ENCODE measurements at places on chromosomes 6 and 20.

DNA sequence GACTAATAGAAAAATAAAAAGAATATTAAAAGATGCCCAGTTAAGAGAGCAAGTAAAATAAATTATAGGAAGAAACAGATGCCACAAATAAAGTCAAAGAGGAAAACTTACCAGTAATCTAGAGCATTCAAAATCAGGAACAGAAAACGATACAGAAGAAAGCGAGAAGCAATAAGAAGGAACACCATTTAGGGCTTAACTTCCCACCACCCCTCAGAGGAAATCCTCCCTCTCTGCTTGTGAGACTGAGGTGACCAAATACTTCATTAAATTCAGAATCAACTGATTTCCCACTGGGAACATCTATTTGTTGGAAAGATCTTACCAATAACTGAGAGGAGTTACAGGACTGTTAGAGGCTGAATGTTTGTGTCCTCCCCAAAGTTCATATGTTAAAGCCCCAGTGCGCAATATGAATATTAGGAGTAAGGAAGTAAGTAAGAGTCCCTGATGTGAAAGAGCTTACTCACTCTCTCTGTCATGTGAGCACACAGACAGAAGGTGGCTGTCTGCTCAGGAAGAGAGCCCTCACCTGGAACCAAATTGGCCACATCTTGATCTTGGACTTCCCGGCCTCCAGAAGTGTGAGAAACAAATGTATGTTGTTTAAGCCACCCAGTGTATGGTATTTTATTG, 19.5 kb downstream of the KATNA1 start:
- DNase-seq = no peak

GRCh38 chr6:7550433-7550801, 8.9 kb downstream of the DSP start:
- no peak for DNase-seq

DNA sequence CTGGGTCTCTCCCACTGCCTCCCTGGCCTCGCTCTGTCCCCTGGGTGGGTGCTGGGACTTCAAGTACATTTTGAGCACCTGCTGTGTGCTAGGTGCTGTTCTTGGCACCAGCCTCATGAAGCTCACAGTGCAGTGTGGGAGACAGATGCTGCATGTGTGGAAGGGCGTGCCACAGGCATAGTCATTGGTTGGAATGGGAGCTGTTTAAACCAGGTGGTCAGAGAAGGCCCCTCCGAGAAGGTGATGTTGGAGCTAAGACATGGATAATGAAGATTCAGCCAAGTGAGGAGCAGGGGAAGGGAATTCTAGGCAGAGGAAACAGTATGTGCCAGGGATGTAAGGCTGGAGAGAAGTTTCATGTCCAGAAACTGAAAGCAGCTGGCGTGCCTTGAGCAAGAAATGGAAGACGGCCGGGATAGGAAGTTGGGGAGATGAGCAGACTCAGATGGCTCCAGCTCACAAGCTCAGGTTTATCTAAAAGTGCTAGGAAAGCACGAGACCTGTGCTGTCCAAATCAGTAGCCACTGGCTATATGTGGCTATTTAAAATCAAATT, 9.9 kb downstream of the LPIN3 start:
- no peak for DNase-seq

- no peak for DNase-seq
Measured at GRCh38 chr6:77656999-77657764, 4.3 kb downstream of the MEI4 start.

GRCh38 chr6:85353012-85353411, 96.9 kb upstream of the NT5E start:
- no peak for DNase-seq

DNA sequence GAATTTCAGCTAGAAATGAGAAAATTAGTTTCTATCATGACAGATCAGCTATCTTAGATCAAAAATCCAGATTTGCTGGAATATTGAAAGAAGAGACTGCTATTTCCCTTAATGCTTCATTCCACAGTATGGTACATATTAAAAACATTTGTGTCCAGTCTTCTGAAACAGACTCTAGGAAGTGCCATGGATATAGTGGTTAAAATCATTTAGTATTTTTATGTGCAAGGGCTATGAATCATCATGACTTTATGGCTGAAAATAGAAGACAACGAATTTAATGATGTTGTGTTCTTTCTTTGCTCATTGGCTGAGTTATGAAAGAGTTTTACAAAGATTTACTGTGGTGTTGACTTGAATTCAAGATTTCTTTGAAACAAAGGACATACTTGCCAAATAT, 146.6 kb downstream of the ANKRD60 start:
- no peak for DNase-seq

DNA sequence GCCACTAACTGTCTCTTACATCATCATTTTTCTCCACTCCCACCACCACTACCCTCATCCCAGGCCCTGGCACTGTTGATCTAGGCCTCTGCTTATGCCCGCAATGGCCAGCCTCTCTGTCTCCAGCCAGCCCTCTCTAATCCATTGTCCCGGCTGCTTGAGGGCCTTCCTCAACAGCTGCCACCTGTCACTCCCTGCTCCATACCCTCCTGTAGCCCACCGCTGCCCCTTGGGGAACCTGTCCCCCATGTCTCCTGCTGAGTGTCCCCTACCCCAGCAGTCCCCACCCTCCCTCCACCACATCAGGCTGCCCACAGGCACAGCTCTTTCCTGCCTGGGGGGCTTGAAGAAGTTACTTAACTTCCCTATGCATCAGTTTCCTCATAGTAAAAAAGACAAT, 13.4 kb downstream of the TEAD3 start:
- DNase-seq = no peak

DNA sequence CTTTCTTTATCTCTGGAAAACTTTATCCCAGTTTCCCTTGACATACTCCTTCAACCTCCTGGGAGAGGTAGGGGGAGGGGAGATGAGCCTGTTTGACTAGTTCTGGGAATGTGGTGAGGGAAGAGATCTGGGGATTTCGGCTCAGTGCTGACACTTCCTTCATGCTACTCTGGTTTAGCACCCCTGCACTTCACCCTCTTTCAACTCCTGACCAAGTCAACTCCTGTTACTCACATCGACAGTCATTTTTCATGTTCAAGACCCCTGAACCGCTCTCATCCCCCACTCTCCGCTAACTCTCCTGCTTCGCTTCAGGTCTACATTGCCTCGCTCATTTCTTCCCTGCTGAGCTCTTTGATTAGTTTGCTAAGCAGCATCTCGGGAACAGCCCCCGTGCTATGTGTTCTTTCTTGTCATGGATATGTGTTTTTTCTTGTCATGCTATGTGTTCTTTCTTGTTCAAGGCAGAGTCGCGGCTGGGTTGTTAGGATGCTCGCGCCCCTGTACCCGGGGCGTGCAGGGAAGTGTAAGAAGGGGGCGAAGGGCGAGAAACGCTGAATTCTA, 16.6 kb upstream of the TRIM27 start:
- peak; percentile 64 for DNase-seq

DNA sequence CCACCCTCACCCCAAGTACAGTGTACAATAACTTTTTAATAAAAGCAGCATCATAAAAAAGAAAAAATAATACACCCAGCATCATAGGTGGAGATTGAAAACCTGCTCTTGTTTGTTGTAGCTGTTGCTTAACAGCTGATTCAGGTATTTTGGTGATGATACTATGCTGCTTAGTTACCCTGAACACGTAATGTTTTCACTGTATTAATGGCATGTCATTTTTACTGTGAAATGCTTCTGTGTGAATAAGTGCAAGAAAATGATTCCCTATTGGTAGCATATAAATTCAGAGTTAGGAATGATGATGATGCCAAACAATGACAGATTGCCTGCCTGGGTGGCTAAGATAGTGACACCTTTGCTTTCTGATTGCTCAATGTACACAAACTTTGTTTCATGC, 405.7 kb downstream of the HDGFL1 start:
- DNase-seq = no peak

GRCh38 chr6:127102299-127102698, 16.2 kb upstream of the RSPO3 start:
- no peak for DNase-seq

DNA sequence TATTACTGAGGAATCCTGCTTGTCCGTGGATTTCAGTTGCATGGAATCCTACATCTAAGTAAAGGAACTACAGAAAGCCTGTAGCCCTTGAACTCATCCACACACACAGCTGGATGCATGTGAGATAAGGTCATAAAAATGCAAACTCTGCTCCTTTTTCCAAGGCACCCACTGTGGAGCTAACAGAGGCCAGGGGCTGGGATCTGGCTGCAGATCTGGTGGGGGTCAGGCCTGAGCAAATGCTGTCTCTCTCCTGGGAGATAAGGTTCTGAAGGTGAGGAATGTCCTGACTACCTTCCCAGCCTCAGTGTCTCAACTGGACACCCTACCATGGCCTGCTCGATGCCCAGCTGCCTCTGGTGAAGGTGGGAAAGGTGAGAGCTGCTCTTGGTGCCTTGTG, 321.5 kb downstream of the LRFN2 start:
- no peak for DNase-seq

- no peak for DNase-seq
Measured at GRCh38 chr6:157748839-157749571, 74.0 kb upstream of the SNX9 start.

GRCh38 chr6:43171707-43172103, 636 bp downstream of the SRF start:
- peak; percentile 76 for DNase-seq

GRCh38 chr6:3230256-3230882, 2.9 kb upstream of the TUBB2B start:
- DNase-seq = no peak

DNA sequence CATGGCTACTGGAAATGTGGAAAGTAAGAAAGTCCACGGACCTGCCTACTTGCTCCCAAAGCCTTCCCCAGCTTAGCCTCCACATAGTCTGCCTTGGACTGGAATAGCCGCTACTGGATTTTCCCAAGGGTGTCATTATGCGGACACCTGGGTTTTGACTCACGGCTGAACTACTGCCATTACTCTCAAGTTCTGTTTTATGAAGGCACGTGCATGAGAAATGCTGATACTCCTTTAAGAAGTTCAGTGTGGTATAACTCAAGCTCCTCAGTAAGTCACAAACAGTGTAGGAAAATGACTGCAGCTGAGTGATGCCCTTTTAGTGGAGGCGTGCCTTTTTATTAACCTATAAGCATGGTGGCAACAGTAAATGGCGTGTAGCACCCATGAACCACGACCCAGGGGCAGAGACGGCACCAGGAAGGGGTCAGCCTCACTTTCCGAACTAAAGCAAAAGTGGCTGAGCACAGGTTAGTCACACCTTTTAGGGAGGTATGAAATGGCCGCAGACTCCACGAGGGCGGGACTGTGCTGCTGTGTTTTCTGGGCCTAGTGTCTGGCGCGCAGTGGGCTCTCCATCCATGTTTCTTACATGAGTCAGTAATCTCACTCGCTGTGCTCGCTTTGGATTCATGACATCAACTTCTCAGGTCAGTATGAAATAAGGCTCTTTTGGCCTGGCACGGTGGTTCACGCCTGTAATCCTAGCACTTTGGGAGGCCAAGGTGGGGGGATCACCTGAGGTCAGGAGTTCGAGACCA, 23.9 kb downstream of the PSMG4 start:
- DNase-seq = no peak

DNA sequence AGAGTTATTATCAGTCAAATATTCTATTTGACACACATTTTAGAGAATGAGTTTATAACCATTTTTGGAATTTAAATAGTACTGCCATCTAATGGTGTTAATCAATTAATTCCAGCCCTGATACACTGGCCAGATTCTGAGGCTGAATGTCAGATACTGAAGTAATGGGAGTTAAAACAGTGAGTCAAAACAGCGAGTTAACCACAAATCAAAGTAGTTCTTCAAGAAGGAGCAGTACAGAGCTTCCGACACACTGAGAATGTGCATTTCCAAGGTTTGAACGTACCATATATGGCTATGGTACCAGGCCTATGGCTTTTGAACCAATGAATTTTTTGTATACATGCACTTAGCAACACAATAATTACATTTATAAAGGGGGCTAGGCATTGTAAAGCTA, 11.3 kb upstream of the CEP43 start:
- no peak for DNase-seq

DNA sequence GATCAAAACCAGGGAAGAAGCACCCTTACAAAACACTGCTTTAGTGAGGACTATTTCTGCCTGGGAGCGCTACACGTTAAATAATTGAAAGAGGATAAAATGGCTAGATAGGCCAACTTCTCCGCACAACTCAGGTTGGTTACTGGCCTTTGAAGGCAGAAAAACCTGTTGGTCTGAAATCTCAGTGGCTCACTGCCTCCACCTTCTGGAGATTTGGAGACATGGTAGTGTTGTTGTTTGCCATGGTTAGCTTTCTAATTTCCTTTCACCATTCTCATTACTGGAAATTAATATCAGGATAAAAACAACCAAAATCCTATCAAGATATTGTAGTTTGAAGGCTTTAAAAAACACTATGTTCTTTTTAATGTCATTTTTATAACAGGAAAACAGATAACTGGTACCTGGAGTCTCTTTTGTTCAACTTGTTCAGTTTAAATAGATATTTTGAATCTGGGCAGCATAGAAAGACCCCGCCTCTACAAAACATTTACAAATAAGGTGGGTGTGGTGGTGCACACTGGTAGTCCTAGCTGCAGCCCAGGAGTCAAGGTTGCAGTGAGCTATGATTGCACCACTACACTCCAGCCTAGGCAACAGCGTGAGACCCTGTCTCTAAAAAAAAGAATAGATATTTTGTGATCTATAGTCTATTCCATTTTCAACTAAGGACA, 27.5 kb upstream of the BCLAF1 start:
- DNase-seq = peak; percentile 53

DNA sequence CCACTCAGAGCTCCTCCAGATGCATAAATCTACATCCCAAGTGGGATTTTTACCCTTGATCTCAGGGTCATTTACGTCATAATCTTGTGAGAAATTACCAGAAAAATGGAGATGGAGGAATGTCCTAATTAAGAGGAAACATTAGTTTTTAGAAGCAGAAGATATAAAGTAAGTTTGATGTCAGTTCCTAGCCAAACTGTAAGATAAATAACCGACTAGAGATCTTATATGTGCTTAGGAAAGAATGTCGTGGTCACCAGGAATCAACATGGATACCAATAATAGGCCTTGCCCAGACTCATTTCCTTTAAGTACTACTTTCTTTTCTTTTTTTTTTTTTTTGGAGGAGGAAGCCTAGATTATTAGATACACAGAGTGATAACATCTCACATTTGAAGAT, 186.9 kb downstream of the UTRN start:
- no peak for DNase-seq

DNA sequence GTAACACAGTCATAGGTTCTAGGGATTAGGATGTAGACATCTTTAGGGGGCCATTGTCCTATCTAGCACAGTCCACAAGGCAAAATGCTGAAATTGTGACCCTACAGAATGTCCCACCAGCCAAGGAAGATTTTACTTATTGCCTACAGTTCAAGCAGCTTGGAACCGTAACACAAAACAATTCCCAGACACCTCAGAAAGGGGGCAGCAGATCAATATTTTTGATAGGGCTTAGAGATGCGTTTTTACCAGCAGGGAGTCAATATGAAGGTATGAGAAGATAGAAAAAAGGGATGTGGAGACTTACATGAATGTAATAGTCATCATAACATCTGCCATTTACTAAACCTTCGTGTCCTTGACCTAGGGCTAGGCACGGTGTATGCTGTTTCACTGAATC, 81.0 kb downstream of the TMEM170B start:
- DNase-seq = no peak

Data from right forelimb (tissue), 1 donor.